ENCODE measurements at places on chromosomes 16 and 17.

- DNase-seq, result no peak
Measured at GRCh38 chr17:70320673-70321345, 151.5 kb downstream of the KCNJ2 start.

GRCh38 chr17:19286751-19287341 lies 49.7 kb downstream of the EPN2 start:
- no peak for DNase-seq

DNA sequence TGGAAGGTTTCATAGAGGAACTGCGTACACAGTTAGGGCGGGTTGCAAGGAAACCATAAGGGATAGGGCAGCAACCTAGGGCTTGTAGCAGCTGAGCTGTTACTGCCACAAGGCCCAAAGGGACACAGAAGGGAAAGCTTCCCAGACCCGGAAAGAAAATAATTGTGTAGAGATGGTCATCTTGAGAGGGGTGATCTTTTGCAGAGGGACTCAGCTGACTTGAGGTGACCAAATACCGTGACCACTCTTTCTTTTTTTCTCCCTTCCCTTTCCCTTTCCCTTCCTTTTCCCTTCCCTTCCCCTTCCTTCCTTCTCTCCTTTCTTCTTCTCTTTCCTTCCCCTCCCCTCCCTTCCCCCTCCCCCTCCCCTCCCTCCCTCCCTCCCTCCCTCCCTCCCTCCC lies 8.5 kb upstream of the CREBBP start:
- no peak for DNase-seq

DNA sequence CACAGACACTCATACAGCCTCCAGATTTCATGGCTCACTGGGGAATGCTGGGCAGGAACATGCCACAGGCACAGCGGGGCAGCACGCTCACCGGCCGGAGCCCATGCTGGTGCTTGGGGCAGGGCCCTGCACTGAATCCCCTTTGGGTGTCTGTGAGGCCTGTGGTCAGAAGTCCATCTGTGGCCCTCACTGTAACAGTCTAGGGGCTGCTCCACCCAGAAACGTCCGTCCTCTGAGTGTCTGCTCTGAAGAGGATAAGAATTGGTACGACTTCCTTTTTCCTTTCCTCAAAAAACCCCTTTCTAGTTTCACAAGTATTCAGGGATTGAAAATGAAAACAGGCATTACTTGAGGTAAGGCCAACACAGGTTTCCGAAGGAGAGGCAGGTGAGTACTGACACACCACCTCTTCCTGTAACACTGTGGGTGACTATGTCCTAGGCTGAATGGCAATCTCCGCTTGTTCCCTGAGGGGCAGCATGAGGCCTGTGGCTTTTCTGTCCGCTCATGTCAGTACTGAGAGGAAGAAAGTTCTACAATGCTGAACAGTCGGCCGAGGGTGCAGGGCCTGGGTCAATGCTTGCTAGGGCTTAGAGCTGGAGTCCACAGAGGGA lies 42.5 kb downstream of the TMEM11 start:
- DNase-seq, result no peak

DNA sequence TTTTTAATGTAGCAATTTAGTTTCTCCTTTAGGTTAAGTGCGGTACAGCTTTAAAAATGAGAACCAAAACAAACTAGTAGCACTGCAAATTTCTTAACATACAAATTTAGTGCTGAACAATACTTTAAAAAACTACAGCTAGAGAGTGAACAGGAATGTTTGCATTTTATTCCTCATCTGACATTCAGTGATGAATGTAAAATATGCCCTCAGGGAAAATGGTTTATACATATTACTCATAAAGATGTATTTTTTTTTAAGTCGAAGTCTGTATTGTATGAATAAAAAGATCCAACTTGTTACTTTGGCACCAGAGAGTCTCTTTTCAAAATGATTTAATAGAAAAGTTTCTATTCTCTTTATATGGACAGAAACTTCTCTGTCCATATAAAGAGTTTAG lies 96.8 kb downstream of the BRIP1 start:
- DNase-seq, result no peak

- no peak for DNase-seq
Measured at GRCh38 chr16:80231888-80232287, 308.9 kb upstream of the DYNLRB2 start.

- no peak for DNase-seq
Measured at GRCh38 chr17:59028328-59028727, 78.4 kb downstream of the TRIM37 start.

GRCh38 chr16:88499836-88500251 lies 46.8 kb downstream of the ZFPM1 start:
- no peak for DNase-seq

GRCh38 chr17:78759203-78759968 lies 22.7 kb downstream of the CYTH1 start:
- peak; percentile 80 for DNase-seq

- DNase-seq, result peak; percentile 60
Measured at GRCh38 chr17:39926588-39927100, 757 bp downstream of the ORMDL3 start.

GRCh38 chr17:72775237-72775636 lies 317.3 kb downstream of the SLC39A11 start:
- no peak for DNase-seq

DNA sequence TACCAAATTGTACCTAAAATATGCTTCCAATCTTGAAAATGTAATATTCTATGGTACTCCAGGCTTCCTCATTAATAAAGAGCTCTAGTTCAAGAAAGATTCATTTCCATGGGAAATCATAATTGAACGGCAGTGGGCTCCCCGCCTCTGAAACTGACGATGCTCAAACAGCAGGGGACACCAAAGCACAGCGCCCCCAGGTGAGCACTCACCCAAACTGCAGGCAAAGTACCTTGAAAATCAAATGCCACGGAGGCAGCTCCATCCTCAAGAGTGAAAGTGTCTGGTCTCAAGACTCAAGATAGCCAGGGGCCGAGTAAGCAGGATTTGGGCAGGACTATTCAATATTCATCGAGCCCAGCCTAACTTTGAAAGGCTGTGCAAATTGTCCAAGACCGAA lies 217.4 kb upstream of the TNRC6C start:
- no peak for DNase-seq

- DNase-seq, result no peak
Measured at GRCh38 chr16:70740174-70740913, 54.5 kb upstream of the MTSS2 start.

GRCh38 chr17:67753026-67753425 lies 35.3 kb downstream of the NOL11 start:
- DNase-seq, result no peak

GRCh38 chr16:23902748-23903414 lies 67.1 kb downstream of the PRKCB start:
- DNase-seq, result no peak

GRCh38 chr17:18362698-18363100 lies 651 bp downstream of the SHMT1 start:
- no peak for DNase-seq

GRCh38 chr17:72123530-72124437 lies 3.0 kb downstream of the SOX9 start:
- no peak for DNase-seq

DNA sequence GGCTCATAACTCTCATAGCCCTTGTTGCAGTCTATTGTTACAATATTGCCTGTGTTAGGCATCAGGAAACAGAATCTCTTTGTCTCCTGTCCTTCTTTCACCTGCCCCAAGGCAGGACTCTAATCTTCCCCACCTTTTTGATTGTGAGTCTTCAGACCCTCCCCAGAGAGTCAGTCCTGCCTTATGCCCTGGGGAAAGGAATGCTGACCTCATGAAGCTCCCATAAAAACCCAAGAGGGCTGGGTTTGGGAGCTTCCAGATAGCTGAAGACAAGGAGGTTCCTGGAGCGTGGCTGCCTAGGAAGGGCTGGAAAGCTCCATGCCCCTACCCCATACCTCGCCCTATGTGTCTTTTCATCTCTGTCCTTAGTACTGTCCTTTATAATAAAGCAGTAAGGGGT lies 688.8 kb downstream of the WWOX start:
- DNase-seq, result no peak

GRCh38 chr16:81816793-81817210 lies 37.7 kb downstream of the PLCG2 start:
- no peak for DNase-seq

DNA sequence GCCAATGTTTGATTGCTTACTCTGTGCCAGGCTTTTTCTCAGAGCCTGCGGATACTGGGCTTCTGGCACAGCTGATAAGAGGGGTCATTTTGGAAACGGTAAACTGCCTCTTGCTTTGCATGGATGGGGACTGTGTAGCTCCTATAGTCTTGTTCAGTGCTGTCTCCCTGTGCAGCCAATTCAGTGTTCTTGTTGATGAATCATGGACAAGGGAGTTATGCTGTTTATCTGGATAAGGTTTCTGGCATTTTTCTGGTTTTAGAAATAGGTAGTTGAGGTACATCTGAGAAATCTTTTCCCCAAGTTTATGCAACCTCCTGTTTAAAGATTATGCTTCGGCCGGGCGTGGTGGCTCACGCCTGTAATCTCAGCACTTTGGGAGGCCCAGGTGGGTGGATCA lies 16.7 kb upstream of the TANGO6 start:
- no peak for DNase-seq

GRCh38 chr17:44623070-44623725 lies 33.1 kb upstream of the MEIOC start:
- DNase-seq, result no peak

- DNase-seq, result no peak
Measured at GRCh38 chr17:73498886-73499554, 145.2 kb downstream of the SDK2 start.

- no peak for DNase-seq
Measured at GRCh38 chr17:18040261-18040858, 1.2 kb downstream of the GID4 start.

DNA sequence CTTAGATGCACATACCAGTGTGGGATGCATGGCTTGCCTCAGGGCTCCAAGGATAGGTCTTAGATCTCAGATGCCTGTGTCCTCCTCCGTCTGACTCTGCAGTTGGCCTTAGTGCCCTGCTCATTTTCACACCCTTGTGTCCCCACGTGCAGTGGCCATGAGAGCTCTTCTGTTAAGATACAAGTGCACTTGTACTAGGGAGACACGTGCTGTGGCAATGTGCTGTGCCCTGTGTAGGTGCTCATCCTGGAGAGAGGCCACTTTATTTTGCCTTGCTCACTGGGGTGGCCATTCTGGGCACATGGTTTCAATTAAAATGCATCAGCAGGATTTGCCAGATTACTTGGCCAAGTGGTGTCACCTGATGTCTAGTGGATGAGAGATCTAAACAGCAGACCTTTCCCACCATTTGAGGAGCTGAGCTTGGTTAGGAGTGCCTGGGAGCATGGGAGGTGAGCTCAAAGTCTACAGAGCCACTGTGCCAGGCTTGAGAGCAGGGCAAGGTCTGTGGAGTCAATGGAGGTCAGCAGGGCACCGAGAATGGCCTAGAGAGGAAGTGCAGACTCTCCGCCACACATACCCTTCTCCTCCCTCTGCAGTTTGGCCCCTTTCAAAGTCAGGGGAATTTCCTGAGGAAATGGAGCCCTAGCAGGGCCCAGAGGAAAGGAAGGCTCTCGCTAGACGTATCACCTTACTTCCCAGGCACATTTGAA lies 25.2 kb upstream of the SMPD3 start:
- DNase-seq, result no peak

- no peak for DNase-seq
Measured at GRCh38 chr16:79088971-79089370, 511.6 kb downstream of the MAF start.

GRCh38 chr17:32807577-32807976 lies 69.3 kb downstream of the MYO1D start:
- no peak for DNase-seq

DNA sequence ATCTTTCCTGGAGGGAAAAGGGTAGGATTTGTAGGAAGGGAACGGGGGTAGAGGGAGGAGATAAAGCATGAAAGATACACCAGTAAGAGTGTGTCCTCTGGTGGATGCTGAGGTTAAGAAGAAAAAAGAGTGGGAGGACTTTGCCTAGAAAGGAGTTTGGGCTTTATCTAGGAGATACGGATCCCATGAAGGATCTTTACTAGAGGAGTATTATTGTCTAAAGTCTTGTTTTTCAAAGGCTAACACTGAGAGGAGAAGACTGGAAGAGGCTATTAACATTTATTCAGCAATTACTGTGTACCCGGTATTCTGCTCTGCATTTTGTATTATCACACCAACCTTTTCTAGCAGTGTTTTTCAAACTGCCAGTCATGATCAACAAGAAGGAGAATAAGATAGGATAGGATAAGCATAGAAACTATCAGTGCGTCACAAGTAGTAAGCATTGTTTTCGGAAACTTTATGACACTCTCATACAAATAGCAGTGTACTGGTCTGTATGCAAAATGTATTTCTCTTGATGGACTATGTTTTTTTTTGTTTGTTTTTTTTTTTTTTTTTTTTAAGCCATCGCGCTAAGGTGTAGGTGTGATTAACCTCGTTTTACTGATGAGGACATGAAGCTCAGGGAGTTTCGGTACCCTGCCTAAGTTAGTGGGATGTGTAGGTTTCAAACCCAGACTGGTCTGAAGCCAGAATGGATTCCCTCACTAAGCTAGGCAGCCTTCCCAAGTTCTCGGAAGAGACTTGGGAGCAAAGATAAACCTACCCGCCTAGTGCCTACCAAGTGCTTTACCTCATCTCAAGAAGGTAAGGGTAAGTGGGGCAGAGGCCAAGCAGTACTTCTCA lies 1.3 kb upstream of the SP2 start:
- DNase-seq, result no peak

DNA sequence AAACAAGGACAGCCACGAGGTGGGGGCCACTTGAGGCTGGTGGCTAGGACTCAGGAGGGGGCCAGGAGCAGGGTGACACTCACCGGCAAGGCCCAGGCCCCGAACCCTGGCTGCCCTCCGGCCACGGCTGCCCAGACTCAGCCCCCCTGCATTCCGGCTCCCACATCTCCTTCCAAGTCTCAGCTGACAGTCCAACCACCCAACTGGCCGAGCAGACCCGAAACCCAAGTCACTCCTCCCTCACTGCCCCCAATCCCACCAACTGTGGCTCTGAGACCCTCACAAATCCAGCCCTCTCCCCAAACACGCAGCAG lies 9.4 kb downstream of the HAGH start:
- no peak for DNase-seq

GRCh38 chr16:27267037-27267677 lies 1.4 kb downstream of the NSMCE1 start:
- no peak for DNase-seq

DNA sequence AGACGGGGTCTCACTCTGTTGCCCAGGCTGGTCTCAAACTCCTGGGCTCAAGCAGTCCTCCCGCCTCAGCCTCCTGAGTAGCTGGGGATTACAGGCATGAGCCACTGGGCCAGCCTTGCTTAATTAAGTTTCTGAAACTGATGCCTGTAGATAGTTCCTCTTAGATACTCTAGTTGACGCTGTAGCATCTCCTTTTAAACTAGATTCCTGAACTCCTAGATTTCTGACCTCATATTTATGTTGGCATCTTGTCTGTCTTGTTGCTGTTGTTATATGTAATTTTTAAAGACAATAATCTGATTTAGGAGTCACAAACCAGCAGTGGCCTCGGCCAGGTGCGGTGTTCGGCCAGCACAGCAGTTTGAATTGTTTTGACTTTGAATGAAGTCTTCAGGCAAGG lies 37.5 kb downstream of the DHRS7B start:
- no peak for DNase-seq
